ENCODE measurements at places on chromosomes 12 and 14.
A peak's percentile ranks its signal among the peaks of the same experiment; 100 is the strongest.

- DNase-seq: no peak
Measured at GRCh38 chr12:20829919-20830318, 19.4 kb downstream of the SLCO1B3 start.

DNA sequence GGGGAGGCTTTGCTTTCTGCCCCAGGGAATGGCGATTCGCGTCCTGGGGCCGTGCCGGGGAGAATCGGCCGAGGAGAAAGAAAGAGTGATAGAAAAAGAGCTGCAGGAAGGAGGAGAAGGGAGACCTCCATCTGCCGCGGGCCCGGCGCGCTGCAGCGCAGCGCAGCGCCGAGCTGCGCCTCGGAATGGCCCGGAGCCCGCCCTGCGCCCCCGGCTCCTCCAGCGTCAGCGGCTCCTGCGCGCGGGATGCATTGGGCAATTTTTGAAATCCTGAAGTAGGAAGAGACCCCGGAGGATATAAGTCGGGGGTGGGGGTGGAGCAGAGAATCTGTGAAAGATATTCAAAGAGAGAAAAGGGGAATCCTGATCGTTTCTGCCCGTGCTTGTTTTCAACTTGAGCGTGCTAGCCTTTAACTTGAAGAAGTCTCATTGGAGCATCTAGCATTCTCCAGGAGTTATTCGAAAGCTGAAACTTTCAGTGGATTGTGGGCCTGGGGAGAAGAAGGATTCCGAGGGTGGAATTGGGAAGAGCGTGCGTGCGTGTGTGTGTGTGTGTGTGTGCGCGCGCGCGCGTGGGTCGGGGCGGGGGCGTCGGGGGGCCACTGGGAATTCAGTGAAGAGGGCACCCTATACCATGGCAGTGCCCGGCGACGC is 441 bp downstream of the PDE3A start:
- no peak for DNase-seq

DNA sequence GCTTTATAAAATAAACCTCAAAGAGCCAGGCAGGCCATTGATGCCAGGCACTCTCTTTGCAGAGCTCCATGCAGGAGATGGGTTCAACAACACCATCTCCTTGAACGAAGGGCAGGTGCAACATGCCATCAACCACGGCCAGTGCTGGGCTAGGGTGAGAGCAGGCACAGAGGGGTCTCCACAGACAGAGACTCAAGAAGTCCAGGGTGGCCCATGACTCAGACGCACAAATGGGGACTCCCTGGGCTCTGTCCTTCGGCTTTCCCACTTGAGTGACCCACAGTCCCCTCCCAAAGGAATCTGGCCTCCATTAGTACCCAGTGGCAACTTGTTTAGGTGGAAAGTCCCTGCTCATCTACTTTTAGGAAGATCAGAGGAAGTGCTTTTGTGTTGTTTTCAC is 124.4 kb upstream of the PZP start:
- DNase-seq: no peak

DNA sequence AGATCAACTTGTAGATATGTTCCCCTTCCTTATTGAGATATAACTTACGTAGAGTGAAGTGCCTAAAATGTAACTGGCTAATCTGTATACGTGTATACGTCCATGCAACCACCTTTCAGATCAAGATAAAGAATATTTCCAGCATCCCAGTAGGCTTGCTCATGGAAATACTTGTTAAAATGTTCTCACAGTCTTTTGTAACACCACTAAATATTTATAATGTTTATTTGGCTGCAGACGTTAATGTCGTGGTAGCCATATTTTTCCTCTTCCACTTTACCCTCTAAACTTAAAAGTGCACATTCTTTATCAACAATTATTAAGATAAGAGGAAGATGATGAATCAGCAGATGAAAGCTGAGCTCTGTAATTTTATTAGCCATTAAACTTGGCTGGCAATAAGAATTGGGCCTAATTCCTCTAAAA is 447.4 kb downstream of the AEBP2 start:
- no peak for DNase-seq

GRCh38 chr12:59149995-59150642 is 229.8 kb upstream of the LRIG3 start:
- DNase-seq: no peak

GRCh38 chr14:33369972-33370371 is 431.3 kb downstream of the NPAS3 start:
- no peak for DNase-seq

GRCh38 chr12:1966561-1967226 is 37.6 kb downstream of the DCP1B start:
- DNase-seq: no peak

- DNase-seq: no peak
Measured at GRCh38 chr14:104139460-104140212, 1.2 kb downstream of the KIF26A start.

DNA sequence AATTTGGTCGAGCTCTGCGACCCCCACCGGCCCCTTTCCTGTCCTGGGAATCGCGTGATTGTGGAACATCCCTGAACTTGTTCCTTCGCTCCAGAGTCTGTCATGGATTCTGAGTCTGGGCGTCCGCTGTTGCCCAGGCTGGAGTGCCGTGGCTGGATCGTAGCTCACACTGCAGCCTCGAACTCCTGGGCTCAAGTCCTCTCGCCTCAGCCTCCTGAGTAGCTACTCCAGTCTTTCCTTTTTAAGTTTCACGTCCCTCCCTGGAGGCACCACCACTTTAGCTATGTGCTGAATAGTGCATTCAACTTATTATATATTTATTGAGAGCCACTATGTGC is 698 bp downstream of the ACOT6 start:
- DNase-seq: no peak

- no peak for DNase-seq
Measured at GRCh38 chr12:93429448-93429847, 12.3 kb downstream of the UBE2N start.

DNA sequence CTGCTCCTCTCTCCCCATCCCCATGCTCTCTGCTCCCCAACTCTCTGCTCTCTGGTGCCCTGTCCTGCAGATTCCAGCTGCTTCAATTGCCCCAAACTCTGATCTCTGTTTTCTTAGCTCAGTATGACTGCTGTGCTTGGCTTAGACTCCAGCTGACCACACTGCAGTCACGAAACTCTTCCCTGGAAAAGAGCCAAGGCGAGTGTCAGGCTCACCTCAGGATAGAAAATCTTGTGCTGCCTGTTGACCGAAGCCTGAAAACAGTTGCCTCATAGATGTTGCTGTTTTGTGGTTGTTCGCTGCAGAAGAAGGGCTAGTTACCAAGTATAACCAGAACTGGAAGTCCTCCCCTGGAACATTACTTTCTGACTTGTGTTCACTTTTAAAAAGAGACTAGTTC is 6.7 kb upstream of the STON2 start:
- no peak for DNase-seq

DNA sequence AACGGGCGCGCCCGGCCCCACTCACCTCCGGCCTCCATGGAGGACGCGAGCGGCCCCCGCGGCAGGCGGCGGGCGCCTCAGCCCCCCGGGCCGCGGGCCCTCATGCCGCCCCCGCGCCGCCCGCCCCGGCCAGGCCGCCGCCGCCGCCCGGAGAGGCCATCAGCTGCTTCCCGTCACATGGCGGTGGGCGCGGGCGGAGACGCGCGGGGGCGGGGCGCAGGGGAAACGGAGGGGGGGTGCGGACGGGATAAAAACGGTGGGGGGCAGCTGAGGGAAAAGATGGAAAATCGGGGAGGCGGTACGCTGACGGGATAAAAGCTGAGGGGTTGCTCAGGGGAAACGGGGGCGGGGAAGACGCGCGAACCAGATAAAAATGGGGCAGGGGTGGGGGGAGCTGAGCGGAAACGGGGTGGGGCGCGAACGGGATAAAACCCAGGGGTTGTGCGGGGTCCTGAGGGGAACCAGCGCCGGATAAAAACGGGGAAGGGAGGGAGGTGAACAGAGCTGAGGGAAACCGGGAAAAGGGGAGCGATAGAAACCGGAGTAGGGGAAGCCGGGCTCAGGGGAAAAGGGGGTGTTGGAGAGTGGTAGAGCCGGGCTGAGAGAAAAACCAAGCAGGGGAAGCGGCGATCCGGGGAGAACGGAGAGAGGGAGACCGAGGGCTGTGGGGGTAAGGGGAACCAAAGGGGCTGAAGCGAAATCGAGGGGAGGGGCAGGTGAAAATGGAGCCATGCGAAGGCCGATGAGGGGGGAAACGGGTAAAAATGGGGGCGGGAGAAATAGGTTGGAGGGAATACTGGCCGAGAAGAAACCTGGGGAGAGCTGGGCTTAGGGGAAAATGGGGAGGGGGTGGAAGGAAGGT is at the start of gene WSB2:
Gene WSB2, minus strand, starts transcription at position 169 of the 862 bp plus-strand sequence. Its CDS starts 131 bp downstream, at position 38.
- peak; percentile 50 for DNase-seq

DNA sequence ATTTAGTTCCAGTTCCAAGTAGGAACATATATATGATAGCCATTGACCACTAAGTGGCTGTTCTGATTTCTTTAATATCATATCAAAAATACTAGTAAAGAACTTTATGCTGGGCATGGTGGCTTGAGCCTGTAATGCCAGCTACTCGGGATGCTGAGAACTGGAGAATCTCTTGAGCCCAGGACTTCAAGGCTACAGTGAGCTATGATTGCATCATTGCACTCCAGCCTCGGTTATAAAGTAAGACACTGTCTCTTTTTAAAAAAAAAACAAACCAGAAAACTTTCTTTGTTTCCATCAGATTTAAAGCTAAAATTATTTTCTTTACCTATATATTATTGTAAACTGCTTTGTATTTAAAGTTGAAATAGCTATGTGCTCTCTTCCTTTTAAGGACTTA is 127.0 kb downstream of the SCAF11 start:
- DNase-seq: no peak

- no peak for DNase-seq
Measured at GRCh38 chr14:38992067-38992844, 110.8 kb downstream of the SEC23A start.

- no peak for DNase-seq
Measured at GRCh38 chr12:81257947-81258551, 180.2 kb downstream of the ACSS3 start.

GRCh38 chr12:83665634-83666218 is 979.0 kb downstream of the TMTC2 start:
- no peak for DNase-seq

DNA sequence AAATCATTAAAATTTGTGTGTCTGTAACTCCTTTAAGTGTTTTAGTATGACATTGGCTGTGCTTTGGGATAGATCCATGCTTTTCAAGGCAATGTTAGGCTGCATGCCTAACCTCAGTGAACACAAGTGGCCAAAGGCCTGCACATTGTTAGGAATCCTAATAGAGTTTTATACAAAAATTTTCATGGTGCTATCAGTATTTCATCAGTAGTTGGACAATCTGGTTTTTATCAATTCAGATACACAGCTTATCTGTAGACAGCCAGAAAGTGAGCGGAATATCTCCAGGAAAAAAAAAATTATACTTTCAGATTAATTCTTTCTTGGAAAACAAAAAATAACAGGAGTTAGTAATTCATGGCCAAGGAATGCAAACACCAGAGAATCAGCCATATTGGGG is 324.0 kb upstream of the PDE3A start:
- DNase-seq: no peak

DNA sequence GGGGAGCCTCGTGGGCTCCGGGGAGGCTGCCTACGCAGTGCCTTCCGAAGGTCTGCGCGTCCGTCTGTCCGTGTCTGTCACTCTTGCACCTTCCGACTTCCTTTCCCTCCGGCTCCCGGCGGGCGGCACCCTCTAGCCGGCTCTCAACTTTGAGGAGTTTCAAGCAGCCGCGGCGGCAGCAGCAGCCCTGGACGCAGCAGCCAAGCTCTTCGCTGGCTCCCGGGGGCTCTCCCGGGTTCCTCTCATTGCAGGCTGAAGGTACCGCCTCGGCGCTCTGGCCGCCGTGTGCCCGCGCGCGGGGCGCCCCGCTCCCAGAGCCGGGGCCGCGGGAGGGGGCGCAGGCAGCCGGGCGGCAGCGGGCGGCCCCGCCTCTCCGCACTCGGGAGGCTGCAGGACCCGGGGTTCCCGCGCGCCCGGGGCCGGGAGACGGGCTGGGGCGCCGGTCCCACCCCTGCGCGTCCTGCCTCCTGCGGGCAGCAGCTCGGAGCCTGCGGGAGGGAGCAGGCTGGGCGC is at the start of the genes AMIGO2 and PCED1B:
Gene AMIGO2, minus strand, starts transcription at position 492 of the 513 bp plus-strand sequence. CDS start 957 bp downstream, outside the sequence.
Gene PCED1B, plus strand, starts transcription at position 154 of the 513 bp plus-strand sequence. CDS start 155,443 bp downstream, outside the sequence.
- DNase-seq: peak; percentile 47

- DNase-seq: no peak
Measured at GRCh38 chr12:31591380-31591901, 505 bp upstream of the DENND5B start.

Data from CD8-positive, alpha-beta memory T cell (primary cell).